ENCODE measurements at places on chromosomes 13 and 19.

DNA sequence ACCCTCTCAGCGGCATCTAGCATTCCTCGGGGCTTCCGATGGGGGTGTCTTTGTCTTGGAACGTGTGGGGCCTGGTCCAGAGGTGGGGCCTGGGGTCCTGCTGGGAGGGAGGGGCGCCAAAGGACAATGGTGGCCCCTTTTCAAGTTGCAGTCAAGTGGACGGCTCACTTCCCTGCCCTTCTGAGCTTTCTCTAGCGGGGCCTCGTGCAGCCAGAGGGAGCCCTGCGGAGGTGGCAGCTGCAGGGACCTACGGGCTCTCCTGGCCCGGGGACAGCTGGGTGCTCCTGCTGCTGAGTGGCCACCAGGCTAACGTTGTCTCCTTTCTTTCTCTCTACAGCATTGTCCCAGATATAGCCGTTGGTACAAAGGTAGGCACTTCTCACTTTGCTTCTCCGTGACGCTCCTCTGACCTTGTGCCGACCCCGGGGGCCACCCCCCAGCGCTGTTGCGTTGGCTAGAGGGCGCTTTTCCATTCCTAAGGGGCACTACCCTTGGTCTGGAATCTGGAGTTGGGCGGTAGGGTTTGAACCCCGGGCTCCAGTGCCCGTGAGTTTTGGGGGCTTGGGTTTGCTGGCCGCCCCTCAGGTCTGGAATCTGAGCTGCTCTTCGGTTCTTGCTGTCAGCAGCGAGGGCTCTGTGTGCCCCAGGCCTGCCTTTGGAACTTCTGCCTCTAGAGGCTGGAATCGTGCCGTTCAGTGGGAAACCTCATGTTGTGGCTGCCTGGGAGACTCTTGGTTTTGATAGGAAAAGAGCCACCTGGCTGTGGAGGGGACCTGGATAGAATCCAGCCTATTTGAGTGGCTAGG is 2.0 kb downstream of the PTBP1 start:
- no peak for DNase-seq

GRCh38 chr19:49224879-49225278 is 67.3 kb downstream of the TRPM4 start:
- peak; percentile 79 for DNase-seq

GRCh38 chr13:113443991-113444390 is 9.3 kb downstream of the ADPRHL1 start:
- no peak for DNase-seq

DNA sequence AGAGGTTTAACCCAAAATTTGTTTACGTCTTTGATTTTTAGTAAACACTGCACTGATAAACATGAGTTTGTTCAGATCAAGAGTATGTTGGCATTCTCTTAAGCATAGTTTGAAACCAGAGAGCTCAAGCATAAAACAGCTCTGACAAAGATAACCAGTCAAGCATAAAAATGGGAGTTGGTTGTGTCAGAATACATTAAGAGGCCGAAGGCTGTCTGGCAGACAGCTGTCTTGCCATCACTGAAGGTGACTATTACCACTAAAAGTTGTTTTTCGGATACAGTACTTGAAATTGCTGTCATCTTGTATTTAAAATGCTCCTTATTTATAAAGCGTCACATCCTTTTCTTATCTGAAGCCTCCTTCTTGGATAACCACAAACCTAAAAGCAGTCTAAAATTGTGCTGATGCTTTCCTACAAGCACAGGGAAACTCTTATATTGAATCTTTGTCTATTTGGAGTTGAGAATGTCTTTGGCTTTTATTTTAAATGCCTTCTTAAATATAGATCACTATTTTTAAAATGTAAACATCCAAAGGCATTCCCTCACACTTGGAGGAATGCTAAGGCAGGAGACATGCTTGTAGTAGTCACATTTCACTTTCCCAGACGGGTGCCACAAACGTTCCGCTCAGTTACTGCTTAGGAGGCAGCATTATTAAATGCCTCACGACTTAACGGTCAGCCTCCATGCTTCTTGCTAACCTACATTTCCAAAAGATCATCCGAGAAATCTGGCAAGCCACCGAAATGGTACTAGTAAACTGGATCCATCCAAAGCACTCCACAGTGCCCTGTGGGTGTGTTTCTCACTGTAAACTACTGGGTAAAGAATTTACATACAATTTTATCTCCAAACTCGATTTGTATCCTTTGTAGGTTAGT is 1.5 kb downstream of the SMAD9 start:
- DNase-seq, result no peak

GRCh38 chr13:43329702-43330101 is 306.3 kb downstream of the DNAJC15 start:
- DNase-seq, result no peak

GRCh38 chr13:22948421-22948820 is 232.4 kb upstream of the SGCG start:
- DNase-seq, result no peak

DNA sequence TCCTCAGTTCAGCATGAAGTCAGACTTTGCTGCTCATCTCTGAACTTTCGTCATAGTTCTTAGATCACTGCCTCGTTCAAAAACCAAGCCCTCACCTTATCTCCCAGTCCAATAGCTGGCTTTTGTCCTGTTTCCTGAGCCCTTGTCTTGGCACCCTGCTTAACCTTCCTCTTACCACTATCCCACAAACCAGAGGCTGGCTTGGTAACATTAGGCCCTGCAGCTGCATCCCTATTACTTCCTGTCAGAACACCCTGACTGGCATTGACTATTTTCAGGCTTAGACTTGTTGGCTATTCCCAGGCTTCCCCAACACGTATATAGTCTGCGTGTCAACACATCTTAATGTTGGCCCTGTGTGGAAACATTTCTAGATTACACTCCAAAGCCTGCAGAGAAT is 172.4 kb downstream of the VWA8 start:
- no peak for DNase-seq

GRCh38 chr13:26050568-26051230 is 1.1 kb downstream of the SHISA2 start:
- peak; percentile 72 for DNase-seq

- DNase-seq, result no peak
These were observed 2.9 kb downstream of the CYP2S1 start for GRCh38 chr19:41195675-41196497.

GRCh38 chr19:49651029-49651819 is 9.2 kb downstream of the SCAF1 start:
- no peak for DNase-seq

GRCh38 chr13:113558461-113558860 is 26.1 kb upstream of the TFDP1 start:
- DNase-seq, result no peak

- no peak for DNase-seq
These were observed 502.5 kb downstream of the PCDH17 start for GRCh38 chr13:58134012-58134411.

DNA sequence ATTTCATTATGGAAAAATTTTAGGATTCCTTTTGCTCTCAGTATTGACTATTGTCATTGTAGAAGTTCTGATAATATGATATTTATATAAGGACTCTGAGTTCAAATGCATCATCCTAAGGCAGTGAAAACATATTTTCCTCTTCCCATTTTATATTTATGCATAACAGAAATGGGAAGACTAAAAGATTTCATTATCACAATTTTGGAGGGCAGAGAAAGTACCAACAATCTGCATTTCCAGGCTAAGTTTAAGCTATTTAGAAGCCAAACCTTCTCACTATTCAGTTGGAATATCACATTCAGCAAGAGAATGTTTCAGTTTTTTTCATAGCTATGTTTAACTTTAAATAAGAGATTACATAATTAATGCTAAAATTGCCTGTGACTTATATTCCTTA is 558.5 kb upstream of the GPC6 start:
- no peak for DNase-seq

DNA sequence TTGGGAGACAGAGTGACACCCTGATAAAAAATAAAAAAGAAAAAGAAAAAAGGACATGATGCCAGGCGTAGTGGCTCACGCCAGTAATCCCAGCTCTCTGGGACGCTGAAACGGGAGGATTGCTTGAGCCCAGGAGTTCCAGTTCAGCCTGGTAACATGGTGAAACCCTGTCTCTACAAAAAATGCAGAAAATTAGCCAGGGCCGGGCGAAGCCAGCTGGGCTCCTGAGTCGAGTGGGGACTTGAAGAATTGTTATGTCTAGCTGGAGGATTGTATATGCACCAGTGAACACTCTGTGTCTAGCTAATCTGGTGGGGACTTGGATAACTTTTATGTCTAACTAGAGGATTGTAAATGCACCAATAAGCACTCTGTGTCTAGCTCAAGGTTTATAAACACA is 32.3 kb downstream of the TMPRSS9 start:
- no peak for DNase-seq

DNA sequence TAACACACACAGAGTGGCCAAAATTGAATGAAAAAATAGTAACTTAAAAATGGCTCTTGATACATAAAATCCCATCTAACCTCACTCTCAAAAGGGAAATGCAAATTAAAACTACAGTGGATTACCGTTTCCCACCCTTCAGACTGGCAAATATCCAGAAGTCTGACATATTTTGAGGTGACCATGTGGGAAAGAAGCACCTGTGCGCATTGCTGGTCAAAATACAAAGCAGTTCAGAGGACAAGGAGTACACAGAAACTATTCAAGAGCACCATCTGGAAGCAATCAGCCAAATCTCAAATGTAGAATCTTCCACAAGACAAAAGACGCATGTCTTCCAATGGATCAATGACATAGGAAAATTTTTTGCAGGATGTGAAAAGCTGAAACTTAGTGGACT is 23.2 kb downstream of the NALCN start:
- no peak for DNase-seq

- no peak for DNase-seq
These were observed 15.8 kb downstream of the ACTN4 start for GRCh38 chr19:38663156-38663651.

- DNase-seq, result no peak
These were observed 41.3 kb upstream of the IGFL4 start for GRCh38 chr19:46081928-46082727.

- DNase-seq, result peak; percentile 39
These were observed 1.4 kb upstream of the PRKD2 start for GRCh38 chr19:46718157-46718933.

DNA sequence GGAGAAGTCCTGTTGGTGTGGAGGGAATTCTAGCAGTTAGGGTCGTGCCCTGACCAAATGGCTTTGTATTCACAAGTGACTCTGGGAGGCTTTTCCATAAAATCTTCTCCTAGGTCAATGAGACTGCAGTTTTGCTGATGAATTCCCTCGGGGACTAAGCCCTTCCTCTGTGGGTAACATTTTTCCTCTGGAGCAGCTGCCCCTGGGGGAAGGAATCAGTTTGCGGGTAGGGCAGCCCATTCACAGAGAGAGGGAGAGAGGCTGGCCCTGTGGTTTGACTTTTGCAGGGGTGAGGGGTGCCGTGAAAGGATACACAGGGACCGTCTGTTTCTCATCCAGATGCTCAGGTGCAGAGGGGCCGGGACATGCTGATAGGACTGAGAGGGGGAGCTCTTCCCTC is 67.3 kb downstream of the ERICH6B start:
- no peak for DNase-seq

- DNase-seq, result no peak
These were observed 19.2 kb downstream of the MIER2 start for GRCh38 chr19:325173-325936.

DNA sequence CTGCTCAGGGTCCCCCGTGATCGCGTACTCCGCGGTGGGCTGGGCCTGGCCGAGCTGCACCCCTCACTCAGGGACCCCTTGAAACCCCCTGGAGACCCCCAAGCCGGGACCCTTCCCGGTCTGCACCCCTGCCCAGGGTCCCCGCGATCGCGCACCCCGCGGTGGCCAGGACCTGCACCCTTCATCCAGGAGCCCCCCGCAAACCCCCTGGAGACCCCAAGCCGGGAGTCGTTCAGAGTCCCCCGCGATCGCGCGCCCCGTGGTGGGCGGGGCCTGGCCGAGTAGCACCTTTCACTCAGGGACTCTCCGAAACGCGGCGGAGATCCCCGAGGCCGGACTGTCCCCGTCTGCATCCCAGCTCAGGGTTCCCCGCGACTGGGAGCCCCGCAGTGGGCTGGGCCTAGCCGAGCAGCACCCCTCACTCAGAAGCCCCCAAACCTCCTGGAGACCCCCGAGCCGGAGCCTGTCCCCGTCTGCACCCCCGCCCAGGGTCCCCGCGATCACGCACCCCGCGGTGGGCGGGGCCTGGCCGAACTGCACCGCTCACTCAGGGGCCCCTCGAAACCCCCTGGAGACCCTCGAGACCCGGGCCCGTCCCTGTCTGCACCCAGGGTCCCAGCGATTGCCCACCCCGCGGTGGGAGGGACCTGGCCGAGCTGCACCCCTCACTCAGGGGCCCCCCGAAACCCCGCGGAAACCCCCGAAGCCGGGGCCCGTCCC is 748 bp downstream of the LMNB2 start:
- peak; percentile 28 for DNase-seq

DNA sequence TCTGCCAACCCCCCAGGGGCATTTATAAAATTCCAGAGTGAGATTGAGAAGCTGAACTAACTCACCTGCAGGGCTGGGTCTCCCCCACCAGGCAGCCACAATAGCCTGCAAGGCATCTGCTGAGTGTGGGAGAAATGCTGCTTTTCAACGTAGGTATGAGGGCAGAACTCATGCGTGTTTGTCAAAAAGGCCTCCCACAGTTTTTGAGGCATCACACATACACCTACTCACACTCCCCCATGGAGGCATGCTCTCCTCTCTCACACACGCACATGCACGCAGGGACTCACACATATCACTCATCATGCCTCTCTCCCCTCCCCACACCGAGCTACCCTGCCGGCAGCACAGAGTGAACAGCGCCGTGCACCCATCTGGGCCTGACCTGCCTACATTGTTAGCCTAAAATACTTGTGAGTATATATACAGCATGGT is 390.5 kb downstream of the FGF9 start:
- no peak for DNase-seq

DNA sequence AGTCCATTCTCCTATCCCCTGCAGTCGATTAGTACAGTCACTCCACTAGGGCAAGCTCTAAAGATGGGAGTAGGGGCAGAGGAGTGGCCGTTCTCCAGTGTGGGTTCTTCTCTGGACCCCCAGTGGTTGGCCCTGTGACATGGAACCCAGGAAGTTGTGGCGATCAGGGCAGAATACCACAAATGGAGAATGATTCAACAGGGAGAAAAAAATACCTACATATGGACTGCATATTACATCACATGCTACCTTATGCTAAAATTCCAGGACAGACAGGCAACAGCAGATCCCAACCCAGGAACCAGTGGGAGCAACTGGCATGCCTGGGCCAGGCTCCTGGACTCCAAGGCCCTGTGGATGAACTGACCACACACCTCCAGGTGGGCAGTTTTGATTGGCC is 20.4 kb downstream of the POU2F2 start:
- DNase-seq, result no peak

- DNase-seq, result no peak
These were observed 368 bp downstream of the KCNC3 start for GRCh38 chr19:50328873-50329145.

DNA sequence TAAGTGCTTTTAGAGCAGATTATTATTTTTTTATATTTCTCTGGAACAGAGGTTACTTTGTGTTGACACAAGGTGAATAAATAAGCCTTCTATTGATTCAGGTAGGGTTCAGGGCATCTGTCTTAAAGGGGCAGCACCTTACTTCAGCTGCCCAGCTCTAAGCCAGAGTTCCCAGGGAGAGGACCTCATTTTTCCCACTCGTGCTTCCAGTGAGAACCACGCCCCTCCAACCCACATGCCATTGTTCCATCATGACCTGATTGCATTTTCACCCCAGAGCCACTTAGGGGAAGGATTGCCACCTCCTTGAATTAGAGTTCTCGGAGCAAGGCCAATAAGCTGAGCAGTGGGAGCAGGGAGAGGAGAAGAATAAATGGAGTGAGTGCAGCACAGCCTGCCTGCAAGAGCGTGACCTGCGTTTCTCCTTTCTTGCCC is 104.3 kb upstream of the FRY start:
- DNase-seq, result no peak

GRCh38 chr13:29165840-29166239 is 345.7 kb downstream of the MTUS2 start:
- no peak for DNase-seq

- no peak for DNase-seq
These were observed 84.4 kb downstream of the STK24 start for GRCh38 chr13:98492335-98493041.

Data from WTC11 (cell line).